ENCODE measurements at places on chromosomes 4 and X.
A peak's percentile ranks its signal among the peaks of the same experiment; 100 is the strongest.

- DNase-seq: no peak
Observed at GRCh38 chr4:129821073-129821472, 725.1 kb downstream of the C4orf33 start.

GRCh38 chr4:188839704-188840103 lies 700.5 kb downstream of the TRIML1 start:
- DNase-seq: no peak

DNA sequence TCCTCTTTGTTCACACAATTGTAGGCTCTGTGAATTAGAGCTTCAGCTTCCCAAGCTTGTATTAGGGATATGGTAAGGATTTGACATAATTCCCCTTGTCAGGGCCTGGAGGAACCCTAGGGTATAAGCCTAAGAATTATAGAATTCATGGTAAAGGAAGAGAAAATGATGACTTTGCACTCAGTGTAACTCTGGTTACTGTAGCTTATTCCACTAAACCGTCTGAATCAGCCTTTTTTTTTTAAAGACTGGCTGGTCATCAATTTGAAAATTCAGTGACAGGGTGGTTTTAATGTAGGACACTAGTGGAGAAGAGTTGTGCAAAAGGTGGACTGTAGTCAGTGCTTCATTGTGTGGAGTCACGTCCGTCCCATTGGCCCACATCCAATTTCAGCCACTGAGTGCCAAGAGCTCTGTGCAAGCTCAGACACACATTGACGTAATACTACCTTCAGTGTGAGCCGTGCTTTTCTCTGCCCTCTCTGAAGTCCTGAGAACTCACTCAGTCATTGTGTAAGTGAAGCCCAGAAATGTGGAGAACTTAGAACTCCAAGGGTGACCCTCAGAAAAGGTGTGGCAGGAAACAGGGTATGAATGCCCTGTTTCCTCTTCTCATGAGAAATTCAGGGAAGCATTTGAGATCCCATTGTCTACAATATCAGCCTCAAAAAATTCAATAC lies 449.8 kb downstream of the C4orf33 start:
- no peak for DNase-seq

GRCh38 chr4:10196191-10196590 lies 79.6 kb upstream of the WDR1 start:
- no peak for DNase-seq

- peak; percentile 22 for DNase-seq
Observed at GRCh38 chrX:10166731-10167151, 10.0 kb downstream of the CLCN4 start.

- no peak for DNase-seq
Observed at GRCh38 chr4:48420144-48420543, 63.0 kb upstream of the SLC10A4 start.

GRCh38 chr4:76654791-76655190 lies 219.8 kb downstream of the SHROOM3 start:
- no peak for DNase-seq

DNA sequence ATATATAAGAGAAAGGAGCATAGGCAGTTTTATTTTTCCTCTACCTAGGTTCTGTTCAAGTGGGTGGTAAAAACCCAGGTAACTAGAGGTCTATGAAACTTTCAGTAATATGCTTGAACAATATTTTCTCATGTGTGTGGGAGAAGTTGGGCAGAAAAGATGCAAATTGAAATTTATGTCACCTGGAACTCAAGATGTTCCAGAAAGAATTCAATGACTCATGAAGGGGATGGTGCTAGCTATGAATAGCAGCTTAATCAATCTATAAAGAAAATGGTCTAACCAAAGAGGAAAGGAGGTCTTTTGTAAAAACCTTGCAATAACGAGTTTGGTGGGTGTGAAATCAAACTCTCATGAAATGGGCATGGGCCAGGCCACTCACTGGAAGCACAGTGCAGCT lies 263.8 kb downstream of the INPP4B start:
- DNase-seq: no peak

Measured in A172 (cell line).